ENCODE measurements at places on chromosomes 2 and 18.

DNA sequence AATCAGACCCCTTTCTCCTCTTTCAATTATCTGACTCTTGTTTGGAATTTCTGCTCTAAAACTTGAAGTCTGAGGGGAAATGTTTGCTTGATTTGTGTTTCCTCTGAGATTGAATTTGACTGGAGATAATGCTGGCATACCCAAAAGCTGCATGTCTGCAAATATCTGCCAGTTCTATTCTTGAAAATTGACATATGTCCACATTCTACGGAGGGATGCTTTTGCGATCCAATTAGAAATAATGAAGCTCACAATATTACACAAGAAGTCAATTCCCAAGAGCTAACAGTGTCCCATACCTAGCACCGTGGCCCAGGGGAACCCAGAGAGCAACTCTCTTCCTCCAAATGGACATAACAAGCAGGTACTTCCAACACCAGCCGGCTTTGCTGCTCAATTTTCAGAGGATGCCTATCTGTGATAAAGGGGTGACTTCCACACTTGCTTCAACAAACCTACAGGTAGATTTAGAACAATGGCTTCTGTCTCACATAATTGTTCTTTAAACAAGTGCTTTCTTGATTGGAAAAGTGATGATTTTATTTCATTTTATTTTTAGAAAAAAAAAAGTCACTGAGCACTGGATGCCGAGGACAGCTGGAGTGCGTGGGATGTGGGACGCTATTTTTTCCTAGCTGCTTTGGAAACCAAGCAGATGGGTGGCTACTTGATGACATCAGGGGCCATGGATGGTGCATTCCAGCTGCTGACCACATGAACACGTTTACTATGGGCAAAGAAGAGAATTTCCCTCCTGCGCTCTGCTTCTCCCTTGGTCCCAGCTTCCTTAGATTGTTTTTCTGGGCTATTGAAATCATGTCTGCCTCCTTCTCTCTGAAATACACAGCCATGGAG lies 488.9 kb downstream of the RNF144A start:
- no peak for DNase-seq

GRCh38 chr18:37330173-37330572 lies 235.4 kb downstream of the CELF4 start:
- no peak for DNase-seq

DNA sequence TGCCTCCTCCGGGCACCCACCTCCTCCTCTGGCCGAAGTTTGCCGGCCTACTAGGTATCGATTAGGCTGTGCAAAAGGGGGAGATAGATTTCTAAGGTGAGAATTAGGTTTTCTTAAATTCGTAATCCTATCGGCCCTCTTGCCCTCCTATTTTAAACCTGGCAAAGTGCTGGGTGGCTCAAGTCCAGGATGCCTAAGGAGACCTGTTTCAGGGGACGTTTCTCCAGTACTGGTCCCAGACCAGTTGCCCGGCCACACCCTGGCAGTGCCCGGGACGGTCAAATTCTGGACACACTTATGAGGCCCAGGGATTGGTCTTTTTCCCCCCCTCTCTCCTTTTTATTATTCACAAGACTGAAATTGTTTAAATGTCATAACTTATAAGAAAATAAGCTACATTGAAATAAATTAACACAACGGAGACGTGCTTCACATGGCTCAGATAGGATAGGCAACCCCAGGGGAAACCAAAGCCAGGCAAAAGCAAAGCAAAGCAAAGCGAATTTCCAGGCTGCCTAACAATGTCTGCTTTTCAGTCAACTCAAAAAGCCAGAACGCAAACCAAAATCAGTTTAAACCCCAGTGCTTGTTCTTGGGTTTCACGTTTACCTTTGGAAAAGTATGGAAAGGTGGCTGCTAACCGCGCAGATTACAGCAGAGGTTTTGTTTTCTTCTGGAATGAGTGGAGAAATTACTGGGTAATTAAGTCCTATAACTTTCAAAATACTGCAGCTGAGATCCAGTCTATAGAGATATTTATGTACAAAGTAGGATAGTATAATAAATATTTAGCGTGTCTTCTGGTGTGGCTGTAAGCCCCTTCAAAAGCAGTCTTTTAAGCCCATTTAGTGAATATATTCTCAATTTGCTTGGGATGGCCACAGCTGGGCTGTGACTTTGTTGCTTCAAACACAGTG lies 3.0 kb downstream of the GBX2 start:
- no peak for DNase-seq

DNA sequence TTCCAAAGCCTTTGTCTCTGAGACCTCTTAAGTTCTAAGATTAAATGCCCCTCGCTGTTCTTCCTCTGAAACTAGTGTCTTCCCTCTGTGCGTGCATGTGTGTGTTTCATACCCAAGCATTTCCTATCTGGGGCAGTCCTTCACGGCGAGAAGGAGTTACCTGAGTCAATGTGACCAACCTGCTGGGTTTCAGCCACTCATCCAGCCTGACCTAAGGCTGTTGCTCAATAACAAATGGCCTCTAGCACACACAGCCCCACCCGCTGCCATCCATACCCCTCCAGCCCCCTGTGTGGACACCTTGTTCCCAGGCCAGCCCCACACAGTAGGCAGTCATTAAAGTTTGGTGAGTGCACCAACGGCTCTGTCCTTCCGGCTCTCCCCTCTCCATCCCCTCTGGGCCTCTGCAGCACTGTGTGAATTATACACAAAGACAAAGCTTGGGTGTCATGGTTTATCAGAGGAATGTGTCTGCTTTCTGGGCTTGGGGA lies 53.8 kb upstream of the FOSL2 start:
- DNase-seq: no peak

- DNase-seq: no peak
These were observed 32.7 kb downstream of the CELF4 start for GRCh38 chr18:37532917-37533316.

- no peak for DNase-seq
These were observed 1319.3 kb upstream of the CDH2 start for GRCh38 chr18:29496152-29496680.

DNA sequence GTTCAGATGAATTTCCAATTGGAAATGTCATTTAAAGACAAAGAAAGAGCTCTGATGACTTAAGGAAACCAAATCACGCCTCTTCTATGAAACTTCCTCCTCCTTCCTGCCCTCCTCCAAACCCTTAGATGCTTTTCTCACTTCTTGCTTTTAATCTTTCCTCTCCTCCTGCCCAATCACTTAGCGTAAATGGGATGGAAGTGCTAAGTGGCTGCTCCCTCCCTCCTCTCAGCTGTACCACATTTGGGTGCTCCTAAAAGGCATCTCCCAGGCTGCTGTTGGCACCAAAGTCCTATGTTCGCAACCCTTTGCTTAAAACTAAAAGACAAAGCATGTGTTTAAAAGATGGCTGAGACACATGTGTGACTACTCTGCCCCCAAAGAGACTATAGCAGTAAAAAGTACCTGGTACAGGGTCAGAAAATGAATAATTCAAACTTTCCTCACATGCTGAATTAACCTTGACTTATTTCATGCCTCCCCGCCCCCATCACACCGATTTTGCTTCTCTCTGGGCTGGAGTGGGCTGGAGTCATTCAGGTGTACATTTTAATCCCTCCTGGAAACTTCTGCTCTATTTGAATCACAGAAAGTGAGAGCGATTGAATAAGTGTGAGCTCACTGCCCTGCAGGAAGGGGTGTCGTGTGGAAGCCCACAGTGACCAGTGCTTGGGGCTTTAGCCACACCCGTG lies 59.2 kb upstream of the KLF7 start:
- no peak for DNase-seq

- no peak for DNase-seq
These were observed 5.4 kb upstream of the TANC1 start for GRCh38 chr2:158963071-158963470.

GRCh38 chr2:137981112-137981656 lies 16.9 kb downstream of the HNMT start:
- DNase-seq: no peak

DNA sequence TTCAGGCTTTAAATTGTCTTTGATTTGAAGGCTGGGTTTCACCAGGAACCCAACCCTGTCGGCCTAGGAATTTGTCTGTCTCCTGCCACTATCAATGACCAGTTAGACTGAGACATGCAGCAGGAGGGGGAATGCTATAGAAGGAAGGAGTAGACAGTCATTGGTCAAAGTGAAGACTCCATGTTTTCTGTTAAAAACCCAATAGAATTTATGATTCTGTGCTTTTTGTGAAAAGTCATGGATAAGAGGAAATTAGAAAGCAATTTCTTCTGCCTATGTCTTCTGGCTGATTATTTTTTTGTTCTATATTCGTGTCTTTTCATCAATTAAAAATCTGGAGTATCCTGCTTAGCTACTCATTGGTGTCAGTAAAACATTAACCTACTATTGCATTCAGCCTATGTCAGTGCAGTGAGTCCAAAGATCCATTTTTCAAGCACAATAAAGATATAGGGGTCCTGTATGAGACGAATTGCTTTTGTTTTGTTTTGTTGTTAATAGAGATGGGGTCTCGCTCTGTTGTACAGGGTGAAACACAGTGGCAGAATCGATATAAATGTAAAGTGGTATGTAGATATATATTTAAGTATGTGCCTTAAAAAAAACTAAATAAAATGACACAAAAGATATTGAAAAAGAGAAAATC lies 7.9 kb upstream of the KYNU start:
- DNase-seq: no peak

- no peak for DNase-seq
These were observed 94.3 kb downstream of the VAPA start for GRCh38 chr18:10008006-10008647.

DNA sequence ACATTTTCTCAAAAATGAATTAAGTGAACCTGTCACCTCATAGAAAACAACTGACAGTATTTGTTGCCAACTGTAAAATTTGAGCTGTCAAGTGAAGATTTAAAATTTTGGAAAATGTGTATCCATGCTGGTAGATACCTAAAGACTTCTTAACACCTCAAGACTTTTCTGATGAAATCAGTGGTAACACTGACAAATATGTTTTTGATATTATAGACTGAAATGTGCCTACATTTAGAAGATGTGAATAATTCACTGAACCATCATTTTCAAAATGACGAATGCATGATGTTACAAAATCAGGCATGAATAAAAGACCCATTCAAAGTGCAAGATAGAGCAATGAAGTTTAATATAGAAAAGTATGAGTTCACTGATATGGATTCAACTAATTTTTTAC lies 51.5 kb upstream of the ASPRV1 start:
- no peak for DNase-seq

DNA sequence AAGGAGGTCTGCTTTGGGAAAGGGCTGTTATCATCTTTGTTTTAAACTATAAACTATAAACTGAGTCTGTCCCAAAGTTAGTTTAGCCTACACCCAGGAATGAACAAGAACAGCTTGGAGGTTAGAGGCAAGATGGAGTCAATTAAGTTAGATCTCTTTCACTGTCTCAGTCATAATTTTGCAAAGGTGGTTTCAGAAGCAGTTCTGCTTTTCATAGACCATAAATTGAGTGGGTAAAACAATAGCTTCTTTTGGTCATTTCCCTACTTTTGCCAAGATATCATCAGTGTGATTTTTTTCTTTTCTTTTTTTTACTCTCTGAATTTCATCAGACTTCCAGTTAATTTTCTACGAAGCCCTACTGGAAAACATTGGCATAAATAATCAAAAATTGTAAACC lies 117.0 kb downstream of the AP1S3 start:
- DNase-seq: no peak

GRCh38 chr18:7637269-7637668 lies 70.2 kb downstream of the PTPRM start:
- DNase-seq: no peak

- no peak for DNase-seq
These were observed 64.2 kb downstream of the RBMS1 start for GRCh38 chr2:160429248-160430000.

GRCh38 chr2:17658251-17658843 lies 95.3 kb downstream of the SMC6 start:
- DNase-seq: no peak

GRCh38 chr18:79917169-79917852 lies 34.1 kb downstream of the SLC66A2 start:
- no peak for DNase-seq

GRCh38 chr18:35861367-35862118 lies 110.9 kb upstream of the RMP24 start:
- DNase-seq: no peak

GRCh38 chr18:1270081-1270480 lies 365.4 kb downstream of the ADCYAP1 start:
- no peak for DNase-seq

DNA sequence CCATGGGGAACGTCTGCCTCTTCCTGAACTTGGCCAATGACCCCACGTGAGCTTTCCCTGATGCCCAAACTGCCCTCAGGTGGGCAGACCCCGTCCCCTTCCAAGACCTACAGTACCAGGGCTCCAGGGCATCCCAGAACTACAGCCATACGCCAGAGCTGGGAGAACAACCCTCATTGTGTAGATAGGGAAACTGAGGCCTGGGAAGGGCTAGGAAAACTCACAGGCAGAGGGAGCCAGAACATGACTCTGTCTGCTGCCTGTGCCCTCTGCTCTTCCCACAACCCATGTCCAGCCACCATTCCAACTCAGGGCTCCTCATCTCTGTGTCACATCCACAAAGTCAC lies 16.8 kb upstream of the ANKRD53 start:
- DNase-seq: no peak

DNA sequence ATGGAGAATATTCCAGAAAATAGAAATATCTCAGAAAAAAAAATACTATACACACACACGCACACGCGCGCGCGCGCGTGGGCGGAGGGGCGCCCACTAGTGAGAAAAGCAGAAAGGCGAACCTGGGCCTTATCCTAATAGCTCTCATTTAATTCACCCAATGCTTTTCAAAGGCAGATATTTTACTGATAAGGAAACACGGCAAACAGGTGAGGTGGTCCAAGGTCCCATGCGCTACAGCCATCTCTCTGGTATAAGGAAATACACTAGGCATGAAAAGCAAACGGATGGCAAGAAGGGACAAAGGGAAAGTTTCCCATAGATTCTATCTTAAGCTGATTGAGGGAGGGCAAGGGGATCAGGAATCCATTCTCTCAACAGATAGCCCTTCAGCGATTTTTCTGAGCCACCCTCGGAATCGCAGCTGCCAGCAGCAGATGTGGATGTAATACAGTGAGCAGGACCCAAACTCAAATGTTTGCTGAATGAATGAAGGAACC lies 136.7 kb downstream of the TMEM247 start:
- no peak for DNase-seq

- no peak for DNase-seq
These were observed 440.8 kb upstream of the CDH20 start for GRCh38 chr18:60892441-60892840.

GRCh38 chr2:159736048-159736447 lies 23.7 kb downstream of the MARCHF7 start:
- no peak for DNase-seq

DNA sequence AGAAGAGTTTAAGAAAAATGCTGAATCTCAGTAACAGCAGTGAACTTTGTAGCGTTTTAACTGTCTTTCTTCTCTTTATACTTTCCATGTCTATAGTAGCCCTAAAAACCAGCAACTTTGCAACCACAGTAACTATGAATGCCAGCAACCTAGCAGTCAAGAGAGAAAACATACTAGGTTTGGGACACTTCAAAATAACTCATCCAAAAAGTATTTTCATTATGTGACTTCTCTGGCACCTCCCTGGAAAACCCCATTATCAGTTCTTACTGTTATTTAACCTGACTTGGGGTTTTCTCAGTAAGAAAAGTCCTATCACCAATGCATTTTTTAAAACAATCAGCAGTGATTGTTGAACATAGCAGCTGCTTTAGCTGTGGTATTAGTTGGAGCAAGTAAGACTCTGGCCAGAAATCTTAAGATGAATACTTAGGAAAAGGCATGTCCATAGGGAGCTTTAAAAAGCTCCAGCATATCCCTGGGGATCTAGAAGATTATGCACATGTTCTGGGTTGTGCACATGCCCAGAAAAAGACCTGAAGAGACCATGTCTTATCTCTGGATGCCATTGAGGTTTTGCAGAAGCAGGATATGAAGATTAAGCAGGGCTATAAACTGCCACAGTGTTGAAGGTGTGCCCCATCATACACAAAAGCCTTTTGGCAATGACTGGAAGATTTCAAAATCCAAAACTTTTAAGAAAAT lies 411.3 kb downstream of the CMPK2 start:
- DNase-seq: no peak
